ENCODE measurements at places on chromosomes 13 and 19. TPM values are rescaled to one million over a fixed set of nuclear protein-coding genes. Genes with fewer than 3 reads are reported as not detected.

- no peak for DNase-seq
Observed at GRCh38 chr19:44303976-44304568, 753 bp downstream of the ZNF235 start.

GRCh38 chr13:32092496-32092895 lies 60.9 kb downstream of the FRY start:
- DNase-seq: no peak

- DNase-seq: no peak
Observed at GRCh38 chr13:42021851-42022250, 26.6 kb upstream of the DGKH start.

DNA sequence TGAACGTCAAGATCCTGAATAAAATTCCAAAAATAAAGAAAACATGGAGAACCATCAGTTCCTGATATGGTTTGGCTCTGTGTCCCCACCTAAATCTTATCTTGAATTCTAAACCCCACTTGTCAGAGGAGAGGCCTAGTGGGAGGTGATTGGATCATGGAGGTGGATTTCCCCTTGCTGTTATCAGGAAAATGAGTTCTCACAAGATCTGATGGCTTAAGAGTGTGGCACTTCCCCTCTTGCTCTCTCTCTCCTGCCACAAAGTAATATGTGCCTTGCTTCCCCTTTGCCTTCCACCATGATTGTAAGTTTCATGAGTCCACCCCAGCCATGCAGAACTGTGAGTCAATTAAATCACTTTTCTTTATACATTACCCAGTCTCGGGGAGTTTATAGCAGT lies 827.4 kb downstream of the GPC5 start:
- DNase-seq: no peak

DNA sequence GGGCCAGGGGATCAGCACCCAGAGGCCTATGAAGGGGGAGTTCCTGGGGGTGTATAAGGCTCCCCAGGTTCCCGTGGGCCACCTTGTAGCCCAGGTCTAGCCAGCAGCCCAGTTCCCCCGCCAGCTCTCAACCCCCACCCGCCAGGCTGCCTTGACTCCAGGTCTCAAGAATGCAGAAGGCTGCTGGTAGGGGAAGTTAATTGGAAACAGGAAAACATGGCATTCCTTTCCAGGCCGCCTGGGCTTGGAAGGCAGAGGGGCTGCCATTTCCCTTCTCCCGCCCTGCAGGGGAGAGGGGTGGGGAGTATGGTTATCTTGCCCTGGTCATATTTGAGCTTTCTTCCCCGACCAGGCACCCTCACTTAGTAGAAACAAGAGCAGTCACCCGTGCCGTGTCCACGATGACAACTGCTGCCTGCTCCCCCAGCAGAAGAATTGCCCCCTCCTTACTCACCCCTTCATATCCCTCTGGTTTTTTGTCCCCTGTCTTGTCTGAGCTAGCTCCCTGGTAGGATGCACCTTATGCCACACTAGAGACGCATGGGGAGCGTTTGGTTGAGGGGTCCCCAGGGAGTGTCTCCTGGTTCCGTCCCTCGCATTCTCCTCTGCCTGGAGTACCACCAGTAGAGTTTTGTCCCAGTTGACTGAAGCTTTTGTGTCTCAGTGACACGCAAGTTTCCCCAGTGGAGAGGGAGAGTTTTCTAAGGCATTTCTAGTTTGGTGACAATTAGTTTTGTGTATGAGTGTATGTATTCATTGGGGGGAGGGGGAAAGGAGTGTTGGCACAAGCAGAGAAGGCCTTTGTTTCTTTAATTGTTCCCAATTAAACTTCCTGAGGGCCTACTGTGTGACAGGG lies 4.5 kb downstream of the BICRA start:
- no peak for DNase-seq

GRCh38 chr19:3333020-3333583 lies 33.3 kb upstream of the NFIC start:
- no peak for DNase-seq

DNA sequence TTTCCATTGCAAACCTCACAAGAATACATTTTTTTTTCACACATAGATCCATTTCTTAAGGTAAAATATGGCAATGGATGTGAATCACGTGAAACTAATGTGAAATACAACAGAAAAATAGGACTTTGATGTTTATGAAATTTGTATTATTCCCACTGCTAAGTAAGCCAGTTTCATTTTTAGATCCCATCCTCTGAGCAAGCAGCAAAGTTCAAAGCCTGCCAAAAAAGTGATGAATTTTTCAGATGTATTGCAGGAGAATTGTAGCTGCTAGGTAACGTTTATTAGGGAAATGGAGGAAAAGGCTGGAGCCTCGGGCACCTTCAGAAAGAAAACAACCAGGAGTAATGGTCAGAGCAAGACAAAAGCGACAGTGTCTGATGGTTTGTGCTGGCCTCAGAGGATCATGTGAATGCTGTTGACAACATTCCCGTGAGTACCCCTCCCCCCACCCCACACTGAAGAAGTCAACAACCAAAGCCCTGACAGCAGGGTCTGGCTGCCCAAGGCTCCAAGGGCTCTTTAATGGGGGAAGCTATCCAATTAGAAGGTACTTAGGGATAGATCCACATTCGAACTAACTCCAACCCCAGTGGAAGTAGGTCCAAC lies 95.5 kb downstream of the OXGR1 start:
- DNase-seq: no peak

- DNase-seq: no peak
Observed at GRCh38 chr19:21109116-21109515, 27.1 kb downstream of the ZNF714 start.

DNA sequence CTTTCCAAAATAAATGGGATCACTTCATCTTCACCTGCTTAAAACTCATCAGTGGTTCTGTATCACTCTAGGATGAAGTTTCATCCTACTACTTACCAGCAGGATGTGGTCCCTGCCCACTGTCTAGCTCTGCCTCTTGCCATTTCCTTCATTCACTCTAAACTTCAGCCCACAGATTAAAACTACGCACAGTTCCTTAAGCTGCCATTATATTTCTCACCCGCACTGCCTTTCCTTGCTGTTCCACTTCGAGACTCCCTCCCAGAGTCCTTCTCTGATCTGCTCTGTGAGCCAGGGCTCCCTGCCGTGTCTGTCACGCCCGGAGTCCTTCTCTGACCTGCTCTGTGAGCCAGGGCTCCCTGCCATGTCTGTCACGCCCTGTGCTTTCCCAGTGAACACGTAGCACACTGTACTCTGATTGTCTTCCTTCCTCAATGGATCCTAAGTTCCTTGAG lies 52.0 kb upstream of the NPAS1 start:
- DNase-seq: no peak

DNA sequence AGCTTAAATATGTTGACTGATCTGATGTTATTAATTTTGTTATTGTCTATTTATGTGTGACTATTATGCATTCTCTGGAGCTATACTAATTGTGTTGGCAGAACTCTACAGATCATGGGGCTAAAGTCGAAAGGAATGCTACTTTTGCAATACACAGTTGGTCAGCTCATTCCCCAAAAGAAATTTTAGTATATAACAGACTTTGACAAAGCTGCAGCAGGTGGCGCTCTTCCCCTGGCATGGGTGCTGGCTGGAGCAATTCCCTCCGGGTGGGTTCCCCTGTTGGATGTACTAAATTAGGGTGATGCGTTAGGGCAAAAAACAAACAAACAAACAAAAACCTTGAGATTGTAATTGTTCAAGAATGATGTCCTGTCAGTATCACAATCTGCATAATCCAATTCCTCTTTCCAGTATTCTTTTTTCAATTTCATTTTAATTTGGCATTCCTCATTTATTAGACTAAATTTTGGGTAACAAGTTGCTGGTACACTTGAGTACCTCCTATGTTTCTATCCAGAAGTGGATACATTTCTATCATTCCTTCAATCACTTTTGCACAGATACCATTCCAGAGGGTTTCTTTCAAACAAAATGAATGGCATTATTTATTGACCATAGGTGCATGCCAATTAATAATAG lies 322.8 kb upstream of the EDNRB start:
- DNase-seq: no peak

DNA sequence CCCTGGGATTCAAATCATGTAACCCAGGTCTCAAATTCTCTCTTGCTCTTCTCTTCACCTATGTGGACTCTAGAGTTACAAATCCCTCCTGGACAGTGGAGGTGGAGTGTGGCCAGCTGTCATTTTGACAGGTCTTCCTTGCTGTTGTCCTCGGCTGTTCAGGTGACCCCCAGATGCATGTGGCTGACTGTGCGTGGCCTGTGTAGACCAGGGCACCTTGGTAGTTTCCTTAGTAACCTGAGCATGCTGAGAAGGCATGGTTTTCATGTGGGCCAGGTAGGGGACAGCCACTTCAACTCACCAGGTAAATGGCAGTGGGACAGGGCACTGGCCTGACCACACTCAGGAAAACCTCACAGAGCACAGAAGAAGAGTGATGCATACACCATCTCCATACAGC lies 155.0 kb upstream of the TSHZ3 start:
- no peak for DNase-seq

GRCh38 chr13:19606152-19606551 lies 27.3 kb upstream of the MPHOSPH8 start:
- no peak for DNase-seq

DNA sequence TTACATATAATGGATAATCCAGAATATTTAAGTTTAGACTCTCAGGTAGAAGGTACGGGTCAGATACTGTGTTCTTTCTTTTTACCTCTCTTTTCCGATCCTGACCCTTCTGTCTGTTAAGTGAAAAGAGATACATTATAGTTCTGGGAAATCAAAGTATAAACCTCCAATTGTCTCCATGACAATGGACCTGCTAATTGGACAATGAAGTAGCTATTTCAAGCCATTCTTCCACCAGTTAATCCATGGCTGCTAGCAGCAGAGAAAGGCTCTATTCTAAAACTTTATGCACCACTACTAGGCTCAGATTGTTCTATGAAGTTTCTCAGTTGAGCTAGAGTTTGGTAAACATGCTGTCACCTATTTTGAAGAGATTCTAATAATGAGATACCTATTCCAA lies 8.3 kb upstream of the NBEA start:
- DNase-seq: no peak

DNA sequence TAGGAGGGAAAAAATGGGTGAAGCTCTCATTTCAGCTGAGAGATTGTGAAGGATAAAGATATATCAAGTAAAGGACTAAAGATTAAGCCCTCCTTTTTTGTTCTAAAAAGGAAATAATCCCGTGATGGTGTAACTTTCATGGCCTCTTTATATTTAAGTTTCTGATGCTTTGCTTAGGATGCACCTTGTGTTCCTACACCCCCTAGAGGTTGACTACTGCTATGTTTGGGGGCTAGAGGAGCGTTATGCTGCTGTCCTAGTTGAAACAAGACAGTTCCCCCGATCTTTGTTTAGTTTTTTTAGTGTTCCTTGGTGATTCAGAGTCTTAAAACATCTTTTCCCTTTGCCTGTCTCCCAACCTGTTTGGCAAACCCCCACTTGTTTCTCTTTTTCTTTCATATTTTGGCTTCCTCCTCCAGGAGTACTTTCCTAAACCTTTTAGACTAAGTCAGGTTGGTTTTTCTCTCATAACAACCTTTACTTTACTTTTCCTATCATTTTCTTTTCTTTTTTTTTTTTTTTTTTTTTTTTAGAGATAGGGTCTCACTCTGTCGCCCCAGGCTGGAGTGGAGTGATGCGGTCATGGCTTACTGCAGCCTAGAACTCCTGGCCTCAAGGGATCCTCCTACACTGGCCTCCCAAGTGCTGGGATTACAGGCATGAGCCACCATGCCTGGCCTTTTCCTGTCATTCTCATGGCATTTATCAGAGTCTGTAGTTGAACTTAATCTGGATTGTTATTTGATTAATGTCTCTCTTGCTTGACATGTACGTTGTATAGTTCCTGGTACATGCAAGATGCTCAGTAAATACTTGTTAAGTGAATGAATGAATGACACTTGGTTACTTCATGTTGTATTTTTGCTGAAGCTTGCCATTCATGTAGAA lies 2.8 kb downstream of the UBA2 start:
- DNase-seq: no peak

- DNase-seq: no peak
Observed at GRCh38 chr13:35512271-35512920, 35.9 kb upstream of the MAB21L1 start.

- no peak for DNase-seq
Observed at GRCh38 chr13:77717508-77717907, 20.0 kb downstream of the SLAIN1 start.

- no peak for DNase-seq
Observed at GRCh38 chr13:84946192-84946591, 853.0 kb downstream of the SLITRK6 start.

DNA sequence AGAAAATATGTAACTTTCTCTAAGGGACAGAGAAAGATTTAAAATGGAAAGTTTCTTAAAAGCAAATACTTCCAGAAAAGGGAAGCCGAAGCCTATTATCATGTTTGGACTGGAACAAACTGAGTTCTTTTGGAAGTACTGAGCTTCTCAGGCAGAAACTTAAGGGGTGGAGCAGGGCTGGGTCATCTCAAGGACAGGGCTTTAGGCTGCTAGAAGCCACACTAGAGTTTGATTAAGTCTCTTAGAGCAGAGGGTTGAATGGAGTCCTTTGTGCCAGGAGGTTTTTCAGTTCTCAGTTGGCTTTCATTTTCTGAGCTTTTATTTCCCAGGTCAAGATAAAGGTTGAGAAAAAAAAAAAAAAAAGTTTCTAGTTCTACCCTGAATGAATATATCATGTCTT lies 432.7 kb downstream of the SLITRK5 start:
- DNase-seq: no peak

GRCh38 chr19:50909240-50910070 lies 1.7 kb downstream of the KLK4 start:
- DNase-seq: no peak

GRCh38 chr13:60329221-60329923 lies 67.6 kb upstream of the TDRD3 start:
- DNase-seq: no peak

DNA sequence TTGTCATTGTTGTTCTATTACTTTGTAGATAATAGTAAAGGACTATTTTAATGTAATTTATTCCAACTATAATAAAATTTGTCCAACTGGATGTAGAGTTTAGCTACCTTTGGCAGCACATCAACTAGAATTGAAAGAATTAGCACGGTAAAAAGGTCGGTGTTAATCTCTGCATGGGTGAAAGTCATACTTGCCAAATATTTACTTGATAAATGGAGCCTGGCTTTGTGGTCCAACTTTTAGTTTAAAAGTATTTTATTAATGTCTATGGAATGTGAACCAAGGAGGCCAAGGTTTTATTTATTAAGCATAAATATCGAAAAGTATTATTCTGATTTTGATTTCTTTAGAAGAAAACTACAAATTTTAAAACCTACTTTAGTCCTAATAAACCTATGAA lies 1389.0 kb downstream of the PCDH9 start:
- DNase-seq: no peak

GRCh38 chr19:53140351-53140750 lies 7.6 kb upstream of the ZNF415 start:
- DNase-seq: no peak

- no peak for DNase-seq
Observed at GRCh38 chr19:688214-688613, 7.0 kb downstream of the PRSS57 start.

- DNase-seq: no peak
Observed at GRCh38 chr19:20416661-20417060, 148.9 kb downstream of the ZNF737 start.

GRCh38 chr13:69820180-69820579 lies 287.4 kb upstream of the ATXN8OS start:
- no peak for DNase-seq

THOP1 gene
- 73.2 TPM for total RNA-seq

OR10H1 gene
- not detected for total RNA-seq

ZNF222 gene
- total RNA-seq: 2.7 TPM

C13orf42 gene
- not detected for total RNA-seq

ABHD13 gene
- total RNA-seq: 12.2 TPM

KCNC3 gene
- 0.87 TPM for total RNA-seq

CYP2F1 gene
- 1.6 TPM for total RNA-seq
